Breast epithelium (tissue), 4 donors: ENCODE measurements at places on chromosomes 1 and 21. TPM values are rescaled to one million over a fixed set of nuclear protein-coding genes. Genes with fewer than 3 reads are reported as not detected.

- no peaks in the 10 kb centered on the region for H3K36me3 ChIP-seq
- H3K27me3 ChIP-seq: no peaks in the 10 kb centered on the region
- no peaks in the 10 kb centered on the region for H3K4me1 ChIP-seq
- no peak overlapping the region for H3K27ac ChIP-seq
- no peak overlapping the region for H3K4me3 ChIP-seq
Observed at GRCh38 chr1:38776466-38777065, 83.0 kb downstream of the RRAGC start.

DNA sequence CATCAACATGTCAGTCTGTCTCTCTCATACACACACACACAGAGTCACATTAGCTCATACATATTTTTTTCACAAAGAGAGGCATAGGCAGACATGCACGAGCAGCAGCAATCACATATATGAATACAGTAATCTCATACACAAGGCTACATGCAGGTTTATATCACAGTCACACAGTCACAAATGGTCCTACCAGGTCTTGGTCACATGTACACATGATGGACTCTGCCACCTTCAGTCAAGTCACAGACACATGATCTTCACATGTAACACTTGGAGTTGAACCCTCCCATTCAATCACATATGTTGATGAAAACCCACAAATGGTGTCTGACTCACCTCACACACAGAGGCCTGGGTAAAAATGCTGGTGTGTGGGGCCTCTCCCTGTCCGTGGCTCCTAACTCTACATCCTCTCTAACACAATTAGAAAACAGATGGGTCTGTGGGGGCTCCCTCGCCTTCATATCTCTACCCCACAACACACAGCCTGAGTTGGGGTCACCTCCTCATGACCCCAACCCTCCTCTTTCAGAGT, 27.9 kb downstream of the RIMS3 start:
- H3K27me3 ChIP-seq: no peaks in the 10 kb centered on the region
- no peak for DNase-seq
- H3K4me1 ChIP-seq: no peaks in the 10 kb centered on the region
- H3K27ac ChIP-seq: no peak overlapping the region

DNA sequence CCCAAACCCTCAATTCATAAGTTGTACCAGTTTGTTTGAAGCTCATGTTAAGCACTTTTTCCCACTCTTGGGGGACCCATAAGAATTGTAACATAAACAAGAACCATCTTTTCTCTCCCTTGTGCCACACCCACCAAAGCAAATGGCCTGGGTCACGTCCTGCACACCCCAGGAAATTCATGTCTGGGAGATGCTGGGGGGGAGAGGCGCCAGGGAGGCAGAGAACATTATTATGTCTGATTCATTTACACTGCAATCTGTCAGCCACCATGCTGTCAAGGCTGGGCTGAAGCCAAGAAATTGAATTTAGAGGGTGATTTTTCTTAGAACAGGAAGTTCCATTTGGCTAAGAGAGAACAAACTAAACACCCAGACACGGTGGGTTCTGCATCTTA, 37.2 kb upstream of the IPO9 start:
- H3K4me3 ChIP-seq: no peak overlapping the region
- no peaks in the 10 kb centered on the region for H3K36me3 ChIP-seq
- no peak for DNase-seq
- peak overlapping the region; percentile 71 for H3K27ac ChIP-seq
- no peaks in the 10 kb centered on the region for H3K27me3 ChIP-seq

Gene AGMAT
- total RNA-seq: 0.32 TPM

DNA sequence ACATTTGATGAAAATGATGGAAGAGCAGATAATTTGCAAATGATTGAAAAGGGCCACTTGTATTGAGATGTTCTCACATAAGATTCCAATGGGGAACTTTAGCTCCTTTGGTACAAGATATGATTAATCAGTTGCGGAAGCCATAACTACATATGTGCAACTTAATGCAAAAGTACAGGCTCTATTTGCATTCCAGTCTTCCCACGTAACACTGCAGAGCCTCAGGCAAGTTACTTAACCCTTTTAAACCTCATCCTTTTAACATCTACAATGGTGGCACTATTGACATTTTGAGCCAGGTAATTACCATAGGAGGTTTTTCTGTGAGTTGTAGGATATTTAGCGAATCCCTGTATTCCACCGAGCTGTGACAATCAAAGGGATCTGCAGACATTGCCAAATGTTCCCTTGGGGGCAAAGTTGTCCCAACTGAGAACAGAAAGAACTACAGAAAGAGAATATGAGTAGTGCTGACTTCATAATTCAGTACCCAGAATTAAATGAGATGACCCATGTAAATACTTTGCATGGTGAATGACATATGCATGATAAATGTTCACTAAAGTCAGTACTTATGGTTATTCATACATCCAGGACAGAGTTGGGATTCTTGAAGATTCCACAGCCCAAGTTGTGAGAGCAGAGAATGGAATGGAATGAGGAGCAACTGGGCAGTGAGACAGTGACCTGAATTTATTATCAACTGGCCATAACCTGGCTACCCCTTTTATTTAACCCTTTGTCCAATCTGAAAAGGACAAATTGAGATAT, 62.6 kb downstream of the SPAG17 start:
- DNase-seq: no peak
- no peak overlapping the region for H3K27ac ChIP-seq
- no peaks in the 10 kb centered on the region for H3K27me3 ChIP-seq
- H3K4me3 ChIP-seq: no peak overlapping the region
- no peaks in the 10 kb centered on the region for H3K4me1 ChIP-seq

DNA sequence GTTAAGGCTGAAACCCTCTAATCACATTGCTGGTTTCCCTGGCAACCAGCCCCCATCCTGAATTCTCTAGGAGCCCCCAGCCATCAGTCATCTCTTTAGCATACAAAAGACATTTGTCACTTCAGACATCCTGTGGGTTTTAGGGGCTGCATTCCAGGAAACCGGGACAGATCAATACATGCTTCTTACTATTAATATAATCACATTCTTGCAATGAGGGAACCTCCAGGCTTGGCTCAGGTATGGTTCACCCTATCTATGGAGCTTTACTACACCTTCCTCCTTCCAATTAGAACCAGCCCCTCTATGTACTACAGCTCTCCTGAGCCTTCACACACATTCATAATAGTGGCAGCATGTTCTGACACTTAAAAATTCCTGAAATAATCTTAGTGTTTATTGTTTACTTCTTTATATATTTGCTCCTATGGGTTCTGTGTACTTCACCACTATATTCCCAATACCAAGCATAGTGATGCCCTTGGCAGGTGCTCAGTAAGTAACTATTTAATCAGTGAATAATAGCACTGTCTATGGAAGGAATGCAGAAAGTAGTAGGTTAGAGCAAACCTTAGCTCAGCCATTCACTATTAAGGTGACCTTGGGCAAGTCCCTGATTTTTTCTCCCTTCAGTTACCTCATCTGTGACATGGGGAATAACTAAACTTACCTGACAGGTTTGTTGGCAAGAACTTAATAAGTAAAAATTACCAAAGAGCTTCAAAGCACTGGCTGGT, 59.6 kb downstream of the ZNF678 start:
- no peaks in the 10 kb centered on the region for H3K4me1 ChIP-seq
- no peak for DNase-seq
- H3K36me3 ChIP-seq: no peaks in the 10 kb centered on the region
- H3K4me3 ChIP-seq: no peak overlapping the region

DNA sequence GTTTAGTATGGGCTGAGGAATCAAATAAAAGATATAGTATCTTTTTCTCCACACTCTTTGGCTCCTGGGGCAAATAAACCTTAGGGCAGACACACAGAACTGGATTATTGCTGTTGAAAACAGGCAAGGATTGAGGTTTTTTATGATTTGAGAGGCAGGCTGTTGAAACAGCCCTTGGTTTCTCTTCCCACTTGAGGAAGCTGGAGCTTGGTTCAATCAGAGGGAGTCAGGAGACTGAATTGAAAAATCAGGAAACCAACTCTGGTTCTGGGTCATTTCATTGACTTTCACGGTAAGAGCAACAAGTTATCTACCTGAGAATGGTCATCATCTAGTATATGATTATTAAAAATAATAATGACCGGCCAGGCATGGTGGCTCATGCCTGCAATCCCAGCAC, 108.4 kb downstream of the CNIH3 start:
- no peaks in the 10 kb centered on the region for H3K27me3 ChIP-seq
- H3K36me3 ChIP-seq: no peaks in the 10 kb centered on the region
- no peak overlapping the region for H3K27ac ChIP-seq
- no peak overlapping the region for H3K4me3 ChIP-seq
- DNase-seq: no peak

Gene PAPPA2
- 2.6 TPM for total RNA-seq

Gene DNAJC28
- total RNA-seq: 2.2 TPM

DNA sequence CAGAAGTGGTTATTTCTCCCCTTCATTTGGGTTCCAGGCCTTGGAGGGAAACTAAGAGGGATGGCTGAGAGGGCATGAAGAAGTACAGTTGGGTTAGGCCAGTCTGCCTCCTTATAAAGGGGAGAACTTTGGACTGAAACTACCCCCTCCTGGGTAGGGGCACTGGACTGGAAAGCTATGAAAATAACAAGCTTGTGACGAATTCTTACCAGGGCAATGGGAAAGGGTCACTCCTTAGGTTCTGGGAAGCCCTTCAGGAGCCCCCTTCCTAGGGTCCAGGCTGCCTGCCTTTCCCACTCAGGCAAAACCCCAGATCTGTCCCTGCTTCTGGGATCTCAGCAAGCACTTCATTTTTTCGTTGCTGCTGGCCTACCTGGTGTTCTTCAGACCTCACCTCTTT, 9.8 kb upstream of the P3R3URF start:
- peaks cover 19% of the 10 kb centered on the region for H3K4me1 ChIP-seq
- H3K27ac ChIP-seq: peak overlapping the region; percentile 3
- no peaks in the 10 kb centered on the region for H3K36me3 ChIP-seq
- H3K27me3 ChIP-seq: no peaks in the 10 kb centered on the region
